ENCODE measurements at places on chromosomes 1 and 21.

DNA sequence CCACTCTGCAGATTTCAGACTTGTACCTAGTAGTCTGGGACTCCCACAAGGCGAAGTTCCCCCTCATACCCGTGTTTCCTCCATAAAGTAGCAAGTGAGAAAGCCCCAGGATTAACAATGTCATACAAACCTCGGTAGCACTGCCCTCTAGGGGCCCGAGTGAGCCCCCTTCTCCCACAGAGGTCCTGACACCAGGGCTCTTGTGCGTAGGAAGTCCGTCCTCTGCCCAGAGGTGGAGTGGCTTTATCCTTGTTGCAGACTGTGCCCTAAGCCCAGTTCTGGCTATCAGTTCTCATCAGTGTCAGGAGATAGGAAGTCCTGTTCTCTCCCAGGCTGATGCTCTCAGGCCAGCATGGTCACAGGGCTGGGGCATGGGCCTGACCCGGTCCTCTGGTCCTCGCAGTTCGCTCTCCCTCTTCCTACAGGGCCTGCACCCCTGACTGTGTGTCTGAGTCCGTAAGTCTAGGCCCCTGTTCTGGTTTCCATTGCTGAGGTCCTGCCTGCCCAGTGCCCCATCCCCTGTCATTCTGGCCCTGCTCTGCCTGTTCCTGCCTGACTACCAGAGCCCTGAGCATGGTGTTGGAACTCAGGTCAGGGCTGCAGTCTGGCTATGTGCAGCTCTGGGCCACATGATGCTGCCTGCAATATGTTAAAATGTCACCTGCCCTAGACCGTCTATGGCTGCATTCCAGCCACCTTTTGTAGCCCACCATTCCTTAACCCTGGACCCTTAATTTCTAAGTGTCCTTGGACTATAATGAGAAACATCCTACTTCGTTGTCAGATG lies 285.6 kb downstream of the ASTN1 start:
- no peak for DNase-seq

- no peak for DNase-seq
Observed at GRCh38 chr1:150820730-150821512, 12.9 kb upstream of the CTSK start.

DNA sequence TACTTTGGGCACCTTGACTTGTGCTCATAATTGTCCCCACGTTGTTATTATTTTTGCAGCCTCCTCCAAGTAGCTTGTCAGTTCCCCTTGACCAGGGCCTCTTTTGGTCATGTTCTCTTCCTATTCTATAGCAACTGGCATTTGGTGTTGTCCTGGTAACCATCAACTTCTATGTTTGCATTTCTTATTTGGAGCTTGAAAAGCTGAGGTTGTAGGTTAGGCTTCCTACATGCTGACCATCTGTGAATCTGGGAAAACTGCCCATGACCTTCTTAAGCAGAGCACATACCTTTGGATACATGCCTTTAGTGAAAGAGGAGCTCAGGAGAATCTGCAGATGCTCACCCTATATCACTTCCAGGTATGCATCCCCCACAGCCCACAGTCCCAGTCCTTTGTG lies 160.8 kb downstream of the HHAT start:
- no peak for DNase-seq

- DNase-seq = no peak
Observed at GRCh38 chr1:189524501-189524900, 953.2 kb downstream of the BRINP3 start.

DNA sequence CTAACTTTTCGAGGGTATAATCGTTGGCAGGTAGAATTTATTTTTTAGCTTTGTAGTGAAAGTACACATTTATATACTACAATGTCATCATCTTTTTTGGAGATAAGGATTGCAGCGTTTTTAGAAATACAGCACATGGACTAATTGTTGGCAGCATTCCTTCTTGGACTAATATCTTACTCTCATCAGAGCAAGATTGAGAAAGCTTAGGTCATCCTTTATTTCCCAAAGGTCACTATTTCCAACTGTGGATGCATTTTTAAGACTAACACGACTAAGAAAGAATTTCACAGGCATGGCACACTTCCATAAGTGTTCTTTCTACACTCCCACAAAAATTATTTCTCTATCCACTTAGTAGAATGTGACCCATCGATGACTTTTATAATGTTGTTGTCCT lies 732.3 kb downstream of the NCAM2 start:
- DNase-seq = no peak

DNA sequence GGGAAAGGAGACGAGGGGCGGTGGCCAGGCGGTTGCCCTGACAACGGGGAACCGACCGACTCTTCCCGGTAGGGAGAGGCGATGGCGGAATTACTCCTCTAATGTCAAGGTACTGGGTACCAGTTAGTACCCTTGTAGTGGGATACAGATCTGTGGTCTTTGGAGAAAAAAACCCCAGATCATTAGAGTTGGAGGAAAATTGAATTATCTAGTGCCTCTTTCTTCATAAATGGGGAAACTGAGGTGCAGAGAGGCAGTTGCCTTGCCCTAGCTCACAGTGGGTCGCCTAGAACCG lies 545 bp upstream of the PEF1 start:
- DNase-seq = no peak

DNA sequence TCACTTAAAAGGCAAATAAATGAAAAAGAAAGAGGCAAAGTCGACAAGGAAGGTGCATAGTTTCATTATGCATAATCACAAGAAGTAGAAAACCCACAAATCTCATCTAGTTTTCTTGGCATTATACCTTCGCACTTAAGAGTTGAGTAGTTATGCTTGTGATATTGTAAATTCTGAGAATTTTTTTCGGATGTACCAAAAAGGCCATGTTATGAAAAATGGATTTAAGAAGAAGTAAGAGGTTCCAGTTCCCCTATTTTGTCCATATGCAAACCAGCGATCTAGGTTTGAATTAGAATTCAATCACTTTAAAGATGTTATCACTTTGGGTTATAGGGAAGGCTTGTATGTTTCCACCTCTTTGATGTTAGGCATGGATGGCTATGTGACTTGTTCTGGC lies 7.9 kb upstream of the ERICH3 start:
- DNase-seq = no peak

DNA sequence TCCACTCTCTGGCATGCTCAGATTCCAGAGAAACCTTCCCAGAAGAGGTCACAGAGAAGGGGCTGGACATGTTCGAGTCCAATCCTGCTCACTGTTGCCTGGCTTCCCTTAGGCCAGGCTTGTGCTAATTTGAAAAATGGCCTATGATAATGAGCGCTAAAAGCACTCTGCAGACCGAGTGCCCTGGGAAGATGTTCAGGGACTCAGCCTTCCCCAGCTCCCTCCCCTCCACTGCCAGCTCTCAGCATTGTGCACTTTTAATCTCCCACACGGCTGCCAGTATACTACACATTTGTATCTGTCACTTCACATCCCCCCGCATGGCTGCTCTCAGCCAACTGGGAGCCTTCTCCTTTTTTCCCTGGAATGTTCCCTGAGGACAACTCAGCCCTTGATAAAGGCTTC lies 24.1 kb downstream of the FAM163A start:
- no peak for DNase-seq

DNA sequence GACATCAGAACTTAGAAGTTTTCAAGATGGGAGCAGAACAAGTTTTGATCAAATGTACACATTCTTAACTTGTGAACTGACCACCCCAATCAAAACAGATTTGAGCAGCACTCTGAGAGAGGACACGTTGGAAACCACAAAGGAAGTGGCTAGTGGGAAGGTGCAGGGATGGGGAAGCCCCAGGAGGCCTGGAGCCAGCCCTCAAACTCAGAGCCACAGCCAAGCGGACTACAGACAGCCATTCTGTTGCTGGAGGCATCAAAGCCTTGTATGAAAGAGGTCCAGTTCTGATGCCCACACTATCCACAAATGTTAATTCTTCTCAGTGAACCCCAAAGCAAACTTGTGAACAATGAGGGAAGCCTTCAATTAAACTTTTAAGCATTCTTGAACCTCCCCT lies 143.6 kb upstream of the RAB4A start:
- DNase-seq = no peak

GRCh38 chr1:225044258-225044657 lies 114.8 kb downstream of the DNAH14 start:
- no peak for DNase-seq

DNA sequence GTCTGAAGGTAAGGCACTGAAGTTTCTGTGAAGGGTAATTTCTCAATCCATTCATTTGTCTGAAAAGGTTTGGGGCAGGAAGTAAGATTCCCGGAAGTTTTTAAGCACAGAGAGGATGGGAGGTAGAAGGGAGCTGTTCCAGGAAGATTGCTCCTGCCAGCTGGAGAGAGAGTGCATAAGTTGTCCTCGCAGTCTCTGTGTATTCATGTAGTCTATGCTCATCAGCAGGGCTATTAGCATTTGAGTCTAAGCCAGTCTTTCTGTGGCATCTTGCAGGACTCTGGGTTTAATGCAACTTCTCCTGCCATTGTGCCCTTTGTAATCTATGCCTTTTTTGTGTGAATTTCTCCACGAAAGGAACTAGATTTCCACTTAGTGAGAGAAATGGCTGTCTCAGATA lies 140.8 kb upstream of the FGGY start:
- DNase-seq = no peak

DNA sequence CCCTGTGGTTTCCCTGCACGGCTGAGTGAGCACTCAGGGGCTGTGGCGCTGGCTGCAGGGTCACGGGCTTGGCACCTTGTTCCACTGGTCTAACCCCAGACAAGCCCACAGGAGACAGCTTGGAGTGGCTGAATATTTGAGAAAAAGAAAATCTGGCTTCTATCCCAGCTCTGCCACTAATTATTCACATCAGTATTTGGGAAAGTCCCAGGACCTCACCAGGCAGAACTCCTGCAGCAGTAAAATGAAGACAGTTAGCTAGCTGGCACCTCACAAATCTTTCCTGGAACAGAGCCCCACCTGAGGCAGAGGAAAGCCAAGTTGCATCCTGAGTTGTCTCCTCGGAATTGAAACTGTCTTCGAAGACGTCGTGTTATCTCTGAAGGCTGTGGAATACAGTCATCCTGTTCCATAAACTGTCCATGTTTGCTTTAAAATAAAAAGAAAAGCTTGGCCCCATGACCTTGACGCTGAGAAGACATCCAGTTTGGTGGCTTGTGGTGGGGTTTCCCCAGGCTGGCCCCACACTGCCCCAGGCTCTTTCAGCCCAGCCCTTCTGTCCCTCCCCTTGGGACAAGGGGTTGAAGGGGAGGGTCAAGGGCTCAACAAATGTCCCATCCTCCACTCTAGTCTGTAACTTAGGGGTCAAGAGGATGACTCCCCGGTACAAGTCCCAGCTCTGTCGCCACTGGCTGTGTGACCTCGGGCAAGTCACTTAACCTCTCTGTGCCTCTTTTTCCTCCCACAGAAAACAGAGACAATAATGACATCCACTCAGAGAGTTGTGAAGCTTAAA lies 93.8 kb upstream of the TMPRSS2 start:
- DNase-seq = no peak

DNA sequence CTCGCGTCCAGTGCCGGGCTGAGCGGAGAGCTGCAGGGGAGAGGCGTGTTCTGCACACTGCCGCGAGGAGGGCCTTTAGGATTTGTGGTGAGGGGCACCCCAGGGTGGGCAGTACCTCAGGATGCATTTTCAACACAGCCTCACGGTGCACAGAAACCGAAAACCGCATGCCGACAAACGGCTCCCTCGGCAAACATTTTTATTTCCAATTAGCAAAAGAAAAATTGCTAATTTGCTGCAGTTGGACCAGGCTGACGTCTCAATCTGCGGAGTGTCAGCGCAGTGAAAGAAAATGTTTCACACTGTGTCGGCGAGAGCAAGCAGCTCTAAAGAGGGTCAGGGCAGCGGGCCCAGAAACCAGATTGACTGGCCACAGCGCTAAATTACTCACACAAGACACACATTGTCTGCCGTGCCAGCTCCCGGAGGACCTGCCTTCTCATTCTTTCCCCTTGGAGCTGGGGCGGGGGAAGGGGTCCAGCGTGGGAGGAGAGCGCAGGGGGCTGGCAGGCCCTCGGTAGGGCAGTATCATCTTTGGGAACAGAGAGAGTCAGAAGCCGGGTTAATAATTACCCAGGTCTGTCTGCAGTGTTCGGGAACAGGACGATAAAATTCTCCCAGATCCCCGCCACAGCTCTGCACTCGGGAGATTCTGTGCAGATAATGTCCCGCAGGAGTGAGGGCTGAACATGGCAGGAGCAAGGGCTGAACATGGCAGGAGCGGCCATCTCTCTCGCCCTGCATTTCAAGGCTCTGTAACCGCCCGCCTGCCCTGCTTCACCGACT lies 150.2 kb downstream of the PRDM16 start:
- no peak for DNase-seq

- no peak for DNase-seq
Observed at GRCh38 chr1:29469457-29469856, 233.1 kb downstream of the PTPRU start.

DNA sequence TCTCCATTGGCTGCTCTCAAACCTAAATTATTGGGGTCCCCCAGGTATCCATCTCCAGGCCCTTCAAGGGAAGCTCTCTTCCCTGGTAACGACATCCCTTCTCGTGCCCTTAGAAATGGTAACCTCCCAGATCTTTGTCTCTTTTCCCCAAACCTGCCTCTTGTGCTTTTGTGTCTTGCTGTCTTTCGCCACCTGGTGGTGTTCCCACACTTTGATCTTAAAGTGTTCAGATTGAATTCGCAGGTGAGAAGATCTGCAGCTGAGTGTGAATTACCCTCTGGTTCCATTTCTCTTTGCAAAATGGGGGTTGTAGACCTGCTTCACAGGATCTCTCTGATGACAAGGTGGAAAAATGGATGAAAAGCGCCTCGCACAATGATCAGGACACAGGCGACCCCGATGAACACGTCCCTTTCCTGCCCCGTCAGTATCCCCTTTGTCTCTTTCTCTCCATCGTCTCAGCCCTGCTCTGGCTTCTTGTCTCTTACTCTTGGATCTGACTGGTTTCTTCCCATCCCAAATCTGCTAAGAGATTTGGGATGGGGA lies 53.1 kb downstream of the DOP1B start:
- peak; percentile 13 for DNase-seq

DNA sequence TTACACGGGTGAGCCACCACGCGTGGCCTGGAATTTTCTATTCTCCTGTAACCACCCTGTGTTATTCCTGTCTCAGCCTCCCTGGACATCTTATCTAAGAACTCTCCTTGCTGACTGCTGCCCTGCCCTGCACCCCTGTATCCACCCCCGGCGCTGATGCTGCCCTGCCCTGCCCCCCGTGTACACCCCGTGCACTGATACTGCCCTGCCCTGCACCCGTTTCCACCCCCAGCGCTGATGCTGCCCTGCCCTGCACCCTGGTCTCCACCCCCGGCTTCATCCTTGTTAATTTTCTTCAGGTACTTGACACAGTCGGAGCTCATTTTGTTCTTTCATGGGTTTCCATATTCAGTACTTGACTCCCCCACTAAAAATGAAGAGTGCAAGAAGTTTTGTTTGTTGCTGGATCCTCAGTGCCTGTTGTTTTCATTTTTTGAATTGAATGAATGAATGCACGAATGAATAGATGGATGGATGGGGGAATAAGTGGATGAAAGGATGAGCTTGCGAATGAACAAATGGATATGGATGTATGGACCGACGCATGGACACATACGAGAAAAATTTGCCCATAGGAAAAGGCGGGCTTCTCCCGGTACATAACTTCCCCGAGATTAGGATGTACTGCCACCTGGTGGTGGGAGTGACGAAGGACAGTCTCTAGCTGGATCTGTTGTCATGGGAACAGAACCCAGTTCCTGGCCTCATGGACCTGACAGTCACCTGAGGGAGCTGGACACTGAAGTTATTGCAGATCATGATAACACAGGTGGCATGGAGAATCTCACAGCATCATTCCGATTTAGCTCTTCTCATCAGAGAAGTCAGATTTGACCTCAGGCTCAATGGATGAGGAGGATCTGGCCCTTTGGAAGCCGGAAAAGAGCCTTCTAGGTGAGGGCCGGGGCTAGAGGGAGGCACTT lies 14.9 kb downstream of the AADACL4 start:
- peak; percentile 58 for DNase-seq
